ENCODE measurements at places on chromosomes 7 and 10.

- DNase-seq = no peak
These were observed 147.7 kb downstream of the SH2D4B start for GRCh38 chr10:80685355-80685754.

DNA sequence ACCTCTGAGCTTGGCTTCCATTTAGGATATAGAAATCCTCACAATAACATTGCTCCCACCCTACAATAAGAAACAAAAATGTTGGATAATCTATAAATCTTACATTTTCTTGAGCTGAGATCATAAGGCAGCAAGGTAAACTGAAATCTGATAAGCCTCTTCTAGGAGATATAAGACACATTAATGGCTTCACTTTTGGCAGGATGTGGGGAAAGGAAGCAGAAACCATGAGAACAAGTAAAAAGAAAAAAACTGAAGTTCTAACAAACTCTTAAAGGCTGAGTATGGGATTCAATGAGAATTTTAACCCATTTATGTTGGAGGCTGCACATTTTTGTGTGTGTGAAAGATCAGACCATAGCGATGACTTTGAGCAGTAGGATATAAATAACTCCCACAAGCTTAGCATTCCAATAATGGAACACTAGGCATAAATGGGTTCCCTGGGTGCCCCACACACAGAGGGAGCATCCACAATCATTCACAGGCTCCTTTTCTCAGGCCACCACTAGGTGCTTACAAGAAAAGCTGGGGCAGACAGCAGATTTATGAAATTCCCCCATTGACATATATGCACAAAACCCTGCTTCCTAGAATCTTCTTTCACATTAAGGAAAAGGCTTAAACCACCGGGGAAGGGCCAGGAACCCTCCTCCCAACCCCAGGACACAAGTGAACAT lies 564.9 kb upstream of the MGMT start:
- no peak for DNase-seq

DNA sequence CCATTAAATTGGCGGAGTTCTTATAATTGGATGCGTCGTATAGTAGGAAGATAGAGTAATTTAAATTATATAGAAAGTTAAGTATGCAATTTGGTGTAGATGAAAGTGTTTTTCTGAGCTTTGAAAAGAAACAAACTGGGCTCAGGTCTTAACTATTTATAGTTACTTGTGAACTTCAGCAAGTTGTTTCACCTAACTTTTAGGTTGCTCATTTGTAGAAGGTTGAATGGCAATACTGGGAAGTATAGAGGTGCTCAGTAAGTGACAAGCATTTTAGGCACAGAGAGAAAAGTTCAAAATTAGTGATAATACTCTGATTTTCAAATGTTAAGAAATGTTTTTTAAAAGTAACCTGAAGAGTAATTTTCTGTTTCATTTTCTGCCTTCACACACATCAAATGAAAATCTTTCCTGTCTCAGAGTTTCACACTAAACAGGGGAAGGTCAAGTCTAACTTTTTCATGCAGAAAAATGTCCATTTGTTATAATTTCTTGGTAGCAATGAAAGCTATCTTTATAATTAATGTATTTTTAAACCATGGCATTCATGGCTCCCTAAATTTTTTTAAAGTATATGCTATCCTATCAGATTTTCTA lies 146.5 kb downstream of the PHF14 start:
- DNase-seq = no peak

GRCh38 chr10:126722726-126723125 lies 52.2 kb upstream of the C10orf90 start:
- DNase-seq = no peak

- DNase-seq = no peak
These were observed 73.9 kb upstream of the PDGFA start for GRCh38 chr7:593324-594115.

DNA sequence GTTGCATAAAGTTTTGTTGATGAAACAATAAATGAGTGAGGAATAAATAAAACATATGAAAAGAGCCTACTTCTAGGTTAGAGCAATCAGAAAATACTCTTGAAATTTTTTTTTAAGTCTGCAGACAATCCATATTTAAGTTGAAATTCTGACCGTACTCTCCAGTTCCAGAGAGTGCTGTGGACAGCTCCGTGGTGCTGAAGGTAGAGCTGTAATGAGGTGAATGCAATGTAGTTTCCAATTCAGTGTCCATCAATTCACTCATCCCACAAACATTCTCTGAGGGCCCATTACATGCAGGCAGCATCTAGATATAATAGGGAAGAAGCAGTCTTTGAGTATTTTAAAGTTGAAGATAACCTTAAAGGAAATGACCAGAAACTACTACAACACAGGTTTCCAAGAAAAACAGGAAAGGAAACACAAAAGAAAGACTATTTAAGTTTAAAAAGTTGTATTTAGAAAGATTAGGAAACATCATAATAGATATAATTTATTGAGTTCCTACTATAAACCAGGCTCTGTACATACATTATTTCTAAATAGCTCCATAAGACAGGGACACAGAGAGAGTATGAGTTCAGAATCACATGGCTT lies 44.0 kb upstream of the CRTAC1 start:
- DNase-seq = peak; percentile 15

- peak; percentile 98 for DNase-seq
These were observed 478.5 kb downstream of the KIF20B start for GRCh38 chr10:90179696-90180407.

DNA sequence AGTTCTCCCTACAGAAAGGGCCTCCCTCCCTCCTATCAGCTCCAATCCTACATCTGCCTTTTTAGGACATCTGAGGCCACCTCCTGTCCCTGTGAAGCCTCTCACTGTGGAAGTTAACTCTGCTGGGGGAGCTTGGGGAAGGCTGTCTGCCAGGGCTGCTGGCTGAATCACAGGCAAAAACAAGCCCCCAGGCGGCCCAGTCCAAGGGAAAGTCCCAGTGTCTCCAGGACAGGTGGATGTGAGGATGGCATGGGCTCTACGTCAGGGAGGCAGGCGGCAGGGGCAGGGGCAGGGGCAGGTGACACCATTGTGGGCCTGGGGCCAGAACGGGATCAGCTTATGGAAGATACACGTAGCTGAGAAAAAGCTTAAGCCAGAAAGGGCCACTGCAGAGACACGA lies 240.2 kb downstream of the MAD1L1 start:
- DNase-seq = no peak

DNA sequence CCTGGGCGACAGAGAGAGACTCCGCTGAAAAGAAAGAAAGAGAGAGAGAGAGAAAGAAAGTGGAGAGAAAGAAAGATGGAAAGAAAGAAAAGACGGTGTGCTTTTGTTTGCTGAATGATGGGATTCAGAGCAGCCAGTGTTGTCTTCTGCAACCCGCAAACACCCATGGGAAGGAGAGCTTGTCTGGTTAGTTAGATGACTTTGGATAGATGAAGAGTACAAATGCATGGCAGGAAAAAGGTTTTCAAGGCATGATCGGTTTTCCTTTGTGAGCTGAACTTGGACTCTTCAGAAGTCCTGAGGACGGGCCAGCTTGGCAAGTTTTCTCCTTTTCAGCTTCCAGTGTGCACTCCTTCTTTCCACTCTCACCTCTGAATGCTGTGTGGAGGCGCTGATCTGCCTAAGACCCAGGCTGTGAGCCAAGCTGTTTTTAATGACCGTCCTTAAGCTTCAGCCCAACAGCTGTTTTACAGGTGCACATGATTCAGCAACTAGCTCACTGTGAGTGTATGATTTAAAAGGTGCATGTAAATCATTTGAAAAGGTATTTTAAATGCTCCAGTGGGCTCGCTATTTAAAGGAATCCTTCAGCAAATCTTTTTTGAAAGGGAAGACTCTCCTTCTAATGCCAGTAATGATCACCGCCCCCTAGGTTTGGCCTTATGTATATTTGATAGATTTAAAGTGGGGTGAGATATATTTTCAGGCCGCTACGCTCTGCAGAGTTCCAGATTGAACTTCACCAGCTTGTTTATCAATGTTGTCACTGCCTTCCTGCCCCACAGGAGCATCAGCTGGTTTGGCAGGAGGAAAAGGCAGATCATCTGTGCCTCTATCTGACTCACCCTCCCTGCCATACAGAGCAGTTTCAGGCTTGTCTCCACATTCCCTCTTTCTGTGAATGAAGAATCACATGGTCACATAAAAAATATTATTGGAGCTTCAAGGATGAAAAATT lies 115.0 kb downstream of the PLXDC2 start:
- DNase-seq = peak; percentile 64

DNA sequence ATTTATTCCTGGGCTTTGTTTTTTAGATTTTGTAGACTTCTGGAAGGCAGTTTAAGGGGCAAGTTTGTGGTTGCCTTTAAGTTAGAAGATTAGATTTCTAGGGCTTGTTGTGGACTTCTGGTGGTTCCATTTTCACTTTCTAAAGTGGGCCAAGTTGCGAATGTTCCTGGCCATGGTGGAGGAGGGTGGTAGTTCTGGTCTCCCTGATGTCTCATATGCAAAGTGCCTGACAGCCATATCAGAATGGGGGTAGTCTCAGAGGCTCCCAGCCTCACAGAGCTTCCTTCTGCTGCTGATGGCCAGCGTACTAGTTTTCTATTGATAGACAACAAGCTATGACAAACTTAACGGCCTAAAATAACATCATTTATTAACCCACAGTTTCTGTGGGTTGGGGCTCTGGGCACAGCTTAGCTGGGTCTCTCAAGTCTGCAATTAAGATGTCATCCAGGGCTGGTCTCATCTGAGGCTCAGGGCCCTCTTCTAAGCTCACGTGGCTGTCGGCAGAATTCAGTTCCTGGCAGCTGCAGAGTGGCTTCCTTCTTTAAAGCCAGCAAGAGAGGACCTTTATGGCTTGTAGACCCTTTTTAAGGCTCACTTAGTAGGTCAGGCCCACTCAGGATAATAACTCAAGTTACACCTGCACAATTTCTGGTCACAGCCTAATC lies 44.8 kb downstream of the BMPER start:
- DNase-seq = no peak

- DNase-seq = peak; percentile 69
These were observed 2.8 kb downstream of the ASIC3 start for GRCh38 chr7:151051108-151051507.

DNA sequence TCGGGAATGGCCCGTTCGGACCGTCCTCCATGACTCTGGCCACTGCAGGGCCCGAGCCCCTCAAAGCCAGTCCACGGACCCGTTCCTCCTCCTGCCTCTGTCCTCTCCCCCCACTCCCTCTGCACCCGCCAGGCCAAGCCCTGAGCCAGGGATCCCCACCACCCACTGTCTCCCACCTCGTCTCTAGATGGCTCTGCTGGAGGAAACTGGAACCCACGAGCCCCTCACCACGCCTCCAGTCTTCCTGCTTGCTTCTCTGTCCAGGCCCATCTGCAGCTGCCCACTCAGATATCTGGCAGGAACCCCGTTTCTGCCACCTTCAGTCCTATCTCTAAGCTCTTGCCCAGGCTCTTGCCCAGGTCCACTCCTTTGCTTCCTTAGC lies 24.3 kb downstream of the GRID2IP start:
- no peak for DNase-seq

GRCh38 chr7:87199241-87199640 lies 20.3 kb downstream of the TMEM243 start:
- DNase-seq = no peak

DNA sequence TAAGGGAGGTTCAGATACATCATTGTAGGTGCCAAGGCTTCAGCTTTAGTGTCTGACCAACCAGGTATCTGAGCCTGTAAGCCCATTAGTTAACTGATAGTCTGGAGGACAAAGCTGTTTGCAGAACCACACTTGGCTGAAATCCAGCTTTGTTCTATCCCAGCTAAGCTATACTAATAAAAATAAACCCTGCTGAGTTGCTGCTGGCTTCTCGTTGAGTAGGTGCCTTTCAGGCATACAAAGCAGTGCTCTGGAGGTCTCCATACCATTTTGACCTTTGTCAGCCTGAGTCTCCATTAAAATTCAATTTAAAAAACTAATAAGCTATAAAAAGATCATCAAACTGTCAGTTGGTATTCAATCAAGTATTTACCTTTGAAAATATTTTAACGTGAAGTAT lies 22.0 kb downstream of the CDCA7L start:
- DNase-seq = no peak

- no peak for DNase-seq
These were observed 12.4 kb upstream of the CAMK2G start for GRCh38 chr10:73886661-73887293.

DNA sequence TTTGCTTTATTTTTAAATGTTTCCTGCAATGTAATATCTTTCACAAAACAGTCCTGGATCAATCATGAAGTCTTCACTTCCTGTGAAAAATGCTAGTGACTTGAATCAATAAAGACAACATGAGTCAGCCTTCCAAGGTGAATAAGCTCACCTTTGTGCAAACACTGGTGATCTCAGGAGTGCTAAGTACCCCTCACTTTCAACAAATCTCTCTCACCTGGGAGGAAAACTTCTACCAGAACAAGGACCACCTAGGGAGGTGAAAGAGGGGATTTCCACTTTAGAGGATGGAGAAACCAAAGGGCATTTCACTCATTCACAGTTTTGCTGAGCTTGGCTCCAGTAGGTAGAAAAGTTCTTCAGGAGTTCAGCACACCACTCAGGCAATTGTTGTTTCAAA lies 64.8 kb downstream of the CALD1 start:
- no peak for DNase-seq

DNA sequence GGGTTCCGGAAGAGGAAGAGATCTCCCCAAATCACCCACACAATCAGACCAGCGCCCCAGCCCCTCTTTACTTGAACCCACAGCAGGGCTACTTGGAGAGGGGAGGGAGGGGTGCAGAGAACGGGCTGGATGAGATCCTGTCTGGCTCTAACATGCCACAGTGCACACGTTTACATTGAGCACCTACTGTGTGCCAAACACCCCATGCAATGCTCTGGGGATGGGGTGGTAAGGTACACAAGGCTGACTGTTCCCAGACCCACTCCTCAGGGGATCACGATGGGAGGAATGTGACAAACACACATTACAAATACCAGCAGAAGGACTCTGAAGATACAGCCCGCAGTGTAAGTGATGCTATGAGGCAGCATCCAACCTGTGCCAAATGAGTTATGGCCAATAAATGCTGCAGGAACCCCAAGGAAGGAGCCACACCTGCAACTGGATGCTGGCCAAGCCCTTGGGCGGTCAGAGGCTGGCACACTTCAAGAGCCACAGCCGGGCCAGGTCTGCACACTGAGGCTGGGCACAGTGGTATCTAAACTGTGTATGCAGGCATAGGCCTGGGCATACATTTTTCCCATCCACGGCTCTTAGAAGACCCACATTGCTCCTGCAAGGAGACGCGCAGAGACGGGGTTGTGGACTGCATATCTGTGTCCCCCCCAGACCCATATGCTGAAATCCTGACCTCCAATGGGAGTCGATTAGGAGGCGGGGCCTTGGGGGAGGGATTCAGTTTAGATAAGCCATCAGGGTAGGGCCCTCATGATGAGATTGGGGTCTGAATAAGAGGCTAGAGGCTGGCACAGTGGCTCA lies 6.4 kb downstream of the SPOCK2 start:
- no peak for DNase-seq

DNA sequence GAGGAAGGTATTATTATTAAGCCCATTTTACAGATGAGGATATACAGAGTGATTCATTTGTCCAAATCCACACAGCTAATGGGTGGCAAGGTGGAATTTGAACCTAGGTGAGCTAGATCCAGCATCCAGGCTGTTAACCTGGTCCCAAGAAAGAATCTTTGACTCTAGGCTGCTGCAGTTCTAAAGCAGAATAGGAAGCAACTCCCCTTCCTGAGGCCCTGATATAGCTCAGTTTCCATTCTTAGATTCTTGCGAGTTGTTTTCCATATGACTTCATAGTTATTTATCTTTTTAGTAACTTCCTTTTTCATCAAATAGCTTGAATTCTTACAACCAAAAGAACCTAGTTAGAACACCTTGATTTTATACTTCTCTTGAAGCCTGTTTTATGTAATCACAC lies 24.1 kb upstream of the ZC3HAV1L start:
- DNase-seq = no peak

- DNase-seq = no peak
These were observed 19.5 kb downstream of the COL28A1 start for GRCh38 chr7:7516156-7516555.

All from fibroblast of skin of right biceps (primary cell).